ENCODE measurements at places on chromosomes 1 and 21.

DNA sequence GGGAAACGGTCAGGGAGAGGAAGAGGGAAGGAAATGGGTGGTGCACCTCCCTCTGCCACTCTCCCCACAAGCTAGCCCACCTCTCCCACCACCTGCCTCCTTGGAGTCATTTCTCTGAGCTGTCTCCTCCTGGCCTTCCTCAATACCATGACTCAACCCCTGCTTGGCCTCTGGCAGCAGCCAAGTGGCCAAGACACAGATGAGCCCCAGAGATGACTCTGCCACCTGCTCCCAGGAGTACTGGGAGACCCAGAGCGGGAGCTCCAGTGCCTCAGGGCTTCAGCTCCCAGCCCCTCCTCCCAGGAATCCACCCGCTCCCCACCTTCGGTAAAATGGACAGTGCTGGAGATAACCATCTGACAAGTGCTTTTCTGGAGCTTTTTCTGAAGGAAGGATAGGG lies 2.6 kb downstream of the S100A16 start:
- DNase-seq = no peak

DNA sequence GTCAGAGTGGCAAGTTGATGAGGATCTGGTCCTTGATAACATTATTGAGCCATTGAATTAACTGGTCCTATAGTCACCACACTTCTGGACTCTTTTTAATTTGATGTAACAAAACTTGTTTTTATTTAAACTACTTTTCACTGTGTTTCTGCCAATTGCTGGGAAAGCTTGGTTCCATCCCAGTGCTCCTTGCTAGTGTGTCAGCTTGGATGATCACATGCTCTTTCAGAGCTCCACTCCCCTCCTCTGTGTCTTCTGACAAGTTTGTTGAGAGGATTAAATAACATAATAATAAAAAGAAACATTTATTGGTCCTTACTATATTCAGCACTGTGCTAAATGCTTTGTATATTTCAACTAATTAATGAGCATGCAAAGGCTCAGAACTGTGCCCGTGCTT lies 448.5 kb upstream of the B3GALT2 start:
- DNase-seq = no peak

DNA sequence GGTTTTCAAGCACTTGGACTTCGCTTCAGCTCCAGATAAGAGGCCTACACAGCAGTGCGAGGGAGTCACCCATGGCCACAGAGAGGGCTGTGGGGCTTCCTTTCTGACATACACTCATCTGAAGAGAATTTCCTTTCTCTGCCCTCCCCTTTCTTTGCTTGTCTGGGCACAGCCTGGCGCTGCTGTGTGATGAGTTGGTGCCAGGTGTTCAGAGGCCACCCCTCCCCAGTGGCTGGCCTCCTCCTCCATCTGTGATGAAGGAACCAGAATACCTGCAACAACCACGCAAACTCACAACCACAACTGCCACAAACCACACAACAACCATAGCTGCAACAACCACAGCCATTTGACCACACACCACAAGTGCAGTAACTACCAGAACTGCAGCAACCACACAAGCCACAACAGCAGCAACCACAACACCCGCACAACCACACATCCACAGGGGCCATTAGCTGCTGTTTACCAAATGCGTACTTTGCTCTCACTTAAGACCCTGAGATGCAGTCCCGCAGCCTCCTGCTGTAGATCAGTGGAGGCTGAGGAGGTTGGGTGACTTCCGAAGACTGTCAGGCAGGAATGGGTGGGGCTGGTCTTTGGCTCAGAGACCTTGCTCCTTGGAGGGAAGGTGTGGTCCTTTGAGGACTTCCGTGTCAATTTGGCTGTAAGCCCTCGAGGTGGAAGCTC lies 71.1 kb downstream of the IER5 start:
- DNase-seq = no peak

GRCh38 chr1:78716186-78716585 lies 66.6 kb downstream of the IFI44 start:
- no peak for DNase-seq

- no peak for DNase-seq
These were observed 18.0 kb downstream of the KIAA0319L start for GRCh38 chr1:35539073-35539823.

- no peak for DNase-seq
These were observed 2.2 kb downstream of the NSUN4 start for GRCh38 chr1:46342677-46343350.

DNA sequence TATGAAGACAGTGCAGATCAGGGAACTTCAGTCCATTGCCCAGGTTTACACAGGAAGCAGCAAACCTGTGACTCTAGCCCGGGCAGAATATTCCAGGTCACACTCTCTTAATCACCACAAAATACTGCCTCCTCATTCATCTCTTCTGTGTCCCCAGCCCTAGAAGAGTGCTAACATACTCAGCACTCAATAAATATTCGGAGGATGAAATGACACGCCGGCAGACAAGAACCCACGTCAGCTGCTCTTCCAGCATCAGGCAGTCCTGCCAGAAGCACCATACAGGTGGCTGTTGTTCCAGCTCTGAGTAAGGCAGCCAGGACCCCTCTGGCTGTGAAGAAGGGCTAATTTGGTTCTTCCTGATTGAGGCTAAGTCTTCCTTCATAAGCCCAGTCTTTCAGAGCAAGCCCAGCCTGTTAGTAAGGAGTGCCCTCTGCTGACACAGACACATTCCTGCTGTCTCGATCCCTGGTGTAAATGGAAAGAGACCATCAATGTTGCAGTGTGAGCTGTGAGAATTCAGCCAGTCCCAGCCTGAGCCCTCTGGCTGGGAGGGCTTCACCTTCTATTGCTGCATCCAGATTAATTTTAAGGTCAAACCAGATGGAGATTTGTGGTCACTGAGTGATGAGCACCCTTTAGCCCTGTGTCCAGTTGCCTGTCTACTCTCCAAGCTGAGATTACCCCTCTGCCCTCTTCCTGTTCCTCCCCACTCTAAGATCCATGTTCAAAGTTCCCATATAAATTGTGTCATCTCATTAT lies 45.0 kb upstream of the KIRREL1 start:
- no peak for DNase-seq

DNA sequence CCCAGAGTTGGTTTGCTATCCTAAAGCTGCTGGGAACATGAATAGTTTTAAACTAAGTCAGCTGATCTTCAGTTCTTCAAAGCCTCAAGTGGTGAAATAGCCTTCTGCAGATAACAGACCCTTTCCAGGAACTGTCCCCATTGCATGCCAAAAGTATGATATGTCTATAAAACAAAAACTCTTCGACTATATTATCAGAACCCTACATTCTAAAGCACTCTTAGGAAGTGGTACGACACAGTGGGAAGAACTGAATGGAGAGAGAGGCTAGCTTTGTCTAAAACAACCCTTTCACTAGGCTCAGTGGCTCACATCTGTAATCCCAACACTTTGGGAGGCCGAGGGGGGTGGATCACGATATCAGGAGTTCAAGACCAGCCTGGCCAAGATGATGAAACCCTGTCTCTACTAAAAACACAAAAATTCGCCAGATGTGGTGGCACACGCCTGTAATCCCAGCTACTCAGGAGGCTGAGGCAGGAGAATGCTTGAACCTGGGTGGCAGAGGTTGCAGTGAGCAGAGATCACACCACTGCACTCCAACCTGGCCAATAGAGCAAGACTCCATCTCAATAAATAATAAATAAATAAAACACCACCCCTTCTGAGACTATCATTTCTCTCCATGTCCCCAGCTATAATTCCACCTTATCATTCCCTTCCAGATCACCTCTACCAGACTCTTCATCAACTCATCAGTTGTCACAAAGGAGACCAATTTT lies 2.2 kb upstream of the FRRS1 start:
- no peak for DNase-seq

- no peak for DNase-seq
These were observed at the start of gene CCDC185 for GRCh38 chr1:223393275-223394214. Gene CCDC185 (plus strand): TSS chr1:223393415. CDS start chr1:223393476, 61 bp downstream.

DNA sequence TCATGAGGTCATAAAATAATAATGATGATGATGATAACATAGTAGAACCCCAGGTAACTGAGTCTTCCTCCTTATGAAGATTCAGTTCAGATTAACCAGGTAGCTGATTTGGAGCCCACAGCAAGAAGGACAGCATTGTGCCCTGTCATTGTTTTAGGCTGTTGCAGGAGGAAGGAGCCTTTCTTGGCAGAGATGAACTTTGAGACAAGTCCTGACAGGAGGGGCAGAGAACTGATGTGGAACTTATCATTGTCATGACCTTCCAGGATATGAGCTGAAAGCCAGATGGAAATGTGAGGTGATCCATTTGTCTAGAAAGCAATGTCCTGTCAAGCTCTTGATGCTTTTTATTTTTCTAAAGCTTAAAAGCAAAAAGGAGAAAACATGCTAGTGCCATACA lies 132.6 kb upstream of the COA6 start:
- no peak for DNase-seq

DNA sequence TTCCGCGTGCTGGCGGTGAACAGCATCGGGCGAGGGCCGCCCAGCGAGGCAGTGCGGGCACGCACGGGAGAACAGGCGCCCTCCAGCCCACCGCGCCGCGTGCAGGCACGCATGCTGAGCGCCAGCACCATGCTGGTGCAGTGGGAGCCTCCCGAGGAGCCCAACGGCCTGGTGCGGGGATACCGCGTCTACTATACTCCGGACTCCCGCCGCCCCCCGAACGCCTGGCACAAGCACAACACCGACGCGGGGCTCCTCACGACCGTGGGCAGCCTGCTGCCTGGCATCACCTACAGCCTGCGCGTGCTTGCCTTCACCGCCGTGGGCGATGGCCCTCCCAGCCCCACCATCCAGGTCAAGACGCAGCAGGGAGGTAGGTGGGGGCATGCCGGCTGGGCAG lies 58.8 kb upstream of the KDM4A start:
- no peak for DNase-seq

- DNase-seq = no peak
These were observed 92.1 kb downstream of the SYF2 start for GRCh38 chr1:25140073-25140797.

DNA sequence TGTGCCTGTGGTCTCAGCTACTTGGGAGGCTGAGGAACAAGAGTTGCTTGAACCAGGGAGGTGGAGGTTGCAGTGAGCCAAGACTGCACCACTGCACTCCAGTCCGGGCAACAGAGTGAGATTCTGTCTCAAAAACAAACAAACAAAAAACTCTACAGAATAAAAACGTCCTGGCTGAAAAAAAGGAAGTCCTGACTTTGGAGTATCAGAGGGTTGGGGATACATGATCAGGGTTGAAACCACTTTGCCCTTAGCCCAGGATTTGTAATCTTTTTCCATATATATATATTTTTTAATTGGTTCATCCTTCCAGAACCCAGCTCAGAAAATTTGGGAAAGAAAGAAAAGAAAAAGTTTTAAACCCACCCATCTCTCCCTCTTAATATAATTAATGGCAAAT lies 6.5 kb downstream of the THEM4 start:
- no peak for DNase-seq

DNA sequence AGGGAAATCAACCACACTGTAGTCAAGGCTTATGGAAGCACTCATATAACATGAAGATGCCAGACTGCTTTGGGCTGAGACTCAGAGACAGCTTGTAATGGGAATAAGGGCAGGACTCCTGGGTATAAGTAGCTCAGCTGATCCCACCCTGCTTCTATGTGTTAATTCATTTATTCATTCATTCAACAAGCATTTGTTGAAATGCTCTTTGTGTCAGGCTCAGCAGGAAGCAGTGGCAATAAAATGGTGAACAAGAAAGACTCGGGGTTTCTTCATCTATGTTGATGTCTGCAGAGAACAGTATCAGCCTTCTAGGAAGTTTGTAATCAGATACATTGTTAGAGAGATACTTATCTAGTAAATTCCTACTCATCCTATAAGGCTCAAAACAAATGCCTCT lies 145.5 kb upstream of the DMRTA2 start:
- no peak for DNase-seq

GRCh38 chr1:94282143-94282711 lies 44.8 kb upstream of the ARHGAP29 start:
- no peak for DNase-seq

- no peak for DNase-seq
These were observed 37.4 kb upstream of the CASZ1 start for GRCh38 chr1:10833630-10834557.

DNA sequence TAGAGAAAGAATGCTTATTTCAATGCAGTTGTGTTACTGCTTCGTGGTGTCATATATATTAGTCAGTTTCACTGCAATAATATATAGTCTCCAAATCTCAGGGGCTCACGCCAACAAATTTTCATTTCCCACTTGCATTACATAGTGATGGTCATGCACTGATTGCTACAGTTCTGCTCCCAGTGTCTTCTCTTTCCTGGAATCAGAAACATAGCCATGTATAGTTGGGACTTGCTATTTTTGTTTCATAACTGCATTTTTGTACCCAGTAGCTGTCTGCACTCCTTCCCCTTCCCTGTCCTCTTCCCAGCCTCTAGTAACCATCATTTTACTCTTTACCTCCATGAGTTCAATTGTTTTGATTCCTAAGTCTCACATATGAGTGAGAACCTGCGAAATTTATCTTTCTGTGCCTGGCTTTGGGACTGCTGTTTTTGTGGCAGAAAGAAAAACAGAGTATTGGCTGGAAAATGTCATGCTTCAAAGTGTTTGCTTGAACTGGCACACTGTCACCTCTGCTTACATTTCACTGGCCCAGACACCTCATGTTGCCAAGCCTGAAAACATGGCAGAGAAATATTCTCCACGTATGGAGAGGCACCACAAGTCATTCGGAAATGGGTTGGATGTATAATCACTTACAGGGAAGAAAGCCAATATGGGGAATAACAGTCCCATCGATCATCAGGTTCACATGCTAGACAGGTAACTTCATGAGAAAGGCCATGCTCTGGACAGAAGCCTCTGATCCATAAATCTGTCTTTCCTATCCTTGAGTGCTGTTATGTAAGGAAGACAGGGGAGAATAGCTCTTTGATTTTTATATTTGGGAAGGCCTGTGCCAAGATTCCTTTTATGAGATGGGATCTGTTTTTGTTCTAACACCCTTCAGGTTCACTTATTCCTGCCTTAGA lies 60.4 kb upstream of the BACH1 start:
- DNase-seq = no peak

GRCh38 chr1:172381946-172382345 lies 38.5 kb upstream of the C1orf105 start:
- DNase-seq = no peak

- DNase-seq = no peak
These were observed 60.4 kb upstream of the ZNF326 start for GRCh38 chr1:89934461-89934860.

- no peak for DNase-seq
These were observed 169.5 kb upstream of the USP24 start for GRCh38 chr1:55384637-55385036.

- DNase-seq = peak; percentile 56
These were observed 44.6 kb upstream of the BCL9 start for GRCh38 chr1:147496571-147497210.

GRCh38 chr1:116569381-116569670 lies 1.5 kb downstream of the CD58 start:
- DNase-seq = no peak

All from LNCaP clone FGC (cell line).